ENCODE measurements at places on chromosomes 12 and 14.

GRCh38 chr14:61640158-61641136 lies 54.9 kb upstream of the HIF1A start:
- peaks cover 4% of the 10 kb centered on the region for H3K36me3 ChIP-seq
- no peak for DNase-seq
- no peak overlapping the region for H3K4me3 ChIP-seq
- H3K27ac ChIP-seq, result no peak overlapping the region
- peaks cover 12% of the 10 kb centered on the region for H3K4me1 ChIP-seq
- no peaks in the 10 kb centered on the region for H3K27me3 ChIP-seq

- DNase-seq, result no peak
- no peaks in the 10 kb centered on the region for H3K4me1 ChIP-seq
- H3K27me3 ChIP-seq, result no peaks in the 10 kb centered on the region
- H3K27ac ChIP-seq, result no peak overlapping the region
These were observed 70.5 kb downstream of the LIN52 start for GRCh38 chr14:74155287-74155686.

DNA sequence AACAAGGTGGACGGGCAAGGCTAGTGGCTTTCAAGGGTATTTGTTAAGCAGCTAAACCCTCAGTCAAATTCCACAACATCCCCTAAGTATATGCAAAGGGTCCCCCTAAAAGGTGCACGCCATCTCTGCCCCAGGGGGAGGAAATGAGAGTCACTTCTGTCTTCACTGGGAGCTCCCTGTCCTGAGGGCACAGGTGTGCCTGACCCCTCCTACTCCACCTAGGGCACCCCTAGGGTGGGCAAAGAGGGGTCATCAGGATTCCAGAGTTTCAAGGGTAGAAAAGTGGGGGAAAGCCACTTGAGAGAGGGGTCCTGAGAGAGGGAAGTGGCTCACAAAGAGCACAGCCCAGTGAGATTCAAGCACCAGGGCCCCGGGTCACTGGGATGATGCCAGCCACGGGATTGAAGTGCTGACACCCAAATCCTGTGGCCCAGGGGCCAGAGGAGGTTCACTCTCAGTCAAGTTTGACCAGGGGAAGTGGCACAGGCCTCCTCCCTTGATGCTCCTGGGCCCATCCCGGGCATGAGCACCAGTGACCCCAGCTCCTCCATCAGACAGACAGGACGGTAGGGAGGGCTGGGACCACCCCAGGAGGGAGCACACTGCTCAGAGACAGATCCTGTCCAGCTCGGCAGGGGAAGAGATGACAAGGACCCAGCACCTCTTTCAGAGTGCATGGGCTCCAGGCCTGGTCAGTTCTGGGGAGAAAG lies 82.3 kb upstream of the BCL11B start:
- H3K27ac ChIP-seq, result no peak overlapping the region
- H3K36me3 ChIP-seq, result no peaks in the 10 kb centered on the region
- no peak for DNase-seq
- H3K4me3 ChIP-seq, result no peak overlapping the region
- H3K4me1 ChIP-seq, result no peaks in the 10 kb centered on the region
- no peaks in the 10 kb centered on the region for H3K27me3 ChIP-seq

GRCh38 chr12:6319446-6319845 lies 9.0 kb downstream of the PLEKHG6 start:
- H3K36me3 ChIP-seq, result peaks cover 4% of the 10 kb centered on the region
- DNase-seq, result no peak
- H3K4me3 ChIP-seq, result no peak overlapping the region

GRCh38 chr12:115749071-115749841 lies 528.2 kb downstream of the MED13L start:
- no peak for DNase-seq
- peaks cover 1% of the 10 kb centered on the region for H3K27me3 ChIP-seq
- H3K36me3 ChIP-seq, result no peaks in the 10 kb centered on the region
- no peaks in the 10 kb centered on the region for H3K4me1 ChIP-seq
- H3K4me3 ChIP-seq, result no peak overlapping the region

DNA sequence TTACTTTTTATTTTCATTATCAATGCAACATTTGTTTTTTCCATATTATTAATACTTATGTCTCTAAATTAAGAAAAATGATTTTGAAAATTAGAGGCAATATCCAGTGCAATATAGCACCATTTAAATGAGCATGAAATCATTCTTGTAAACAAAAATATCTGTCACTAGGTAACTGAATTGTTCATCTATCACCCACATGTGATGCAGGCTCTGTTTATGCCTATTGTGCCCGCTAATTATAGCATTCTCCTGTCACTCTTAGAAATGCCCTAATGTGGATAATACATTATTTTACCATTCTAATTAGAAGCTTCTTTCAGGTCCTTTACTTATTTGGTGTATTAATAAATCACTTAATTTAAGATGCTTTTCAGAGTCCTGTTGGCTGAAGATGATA lies 1332.4 kb downstream of the AACS start:
- no peaks in the 10 kb centered on the region for H3K27me3 ChIP-seq
- H3K27ac ChIP-seq, result no peak overlapping the region
- no peak overlapping the region for H3K4me3 ChIP-seq
- no peaks in the 10 kb centered on the region for H3K36me3 ChIP-seq
- DNase-seq, result no peak

- no peaks in the 10 kb centered on the region for H3K27me3 ChIP-seq
- H3K27ac ChIP-seq, result no peak overlapping the region
- DNase-seq, result no peak
- peaks cover 2% of the 10 kb centered on the region for H3K36me3 ChIP-seq
- no peaks in the 10 kb centered on the region for H3K4me1 ChIP-seq
These were observed 19.7 kb downstream of the SYCP3 start for GRCh38 chr12:101719566-101719965.

GRCh38 chr12:1523558-1524050 lies 70.8 kb downstream of the FBXL14 start:
- H3K4me1 ChIP-seq, result no peaks in the 10 kb centered on the region
- peaks cover 56% of the 10 kb centered on the region for H3K27me3 ChIP-seq
- H3K27ac ChIP-seq, result no peak overlapping the region
- H3K4me3 ChIP-seq, result no peak overlapping the region
- no peaks in the 10 kb centered on the region for H3K36me3 ChIP-seq
- no peak for DNase-seq

DNA sequence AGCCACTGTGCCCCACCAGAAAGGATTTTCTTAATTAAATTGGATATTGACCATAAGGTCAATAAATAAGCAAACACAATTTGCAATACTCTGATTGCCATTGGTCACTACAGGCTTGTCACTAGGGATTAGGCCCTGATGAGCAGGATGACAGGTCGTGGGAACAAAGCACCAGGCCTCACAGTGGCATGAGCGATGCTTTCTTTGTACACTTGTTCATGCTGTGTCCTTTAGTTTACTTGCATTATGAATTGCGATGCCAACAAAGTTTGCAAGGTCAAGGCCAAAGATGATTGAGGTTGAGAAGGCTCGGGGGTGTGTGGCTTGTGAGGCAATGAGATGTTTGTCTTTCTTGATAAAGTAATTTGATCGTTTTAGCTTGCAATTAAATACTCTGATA lies 136.0 kb downstream of the TTC8 start:
- no peak overlapping the region for H3K27ac ChIP-seq
- H3K27me3 ChIP-seq, result no peaks in the 10 kb centered on the region
- no peaks in the 10 kb centered on the region for H3K4me1 ChIP-seq
- DNase-seq, result no peak
- H3K36me3 ChIP-seq, result no peaks in the 10 kb centered on the region
- H3K4me3 ChIP-seq, result no peak overlapping the region

- H3K4me1 ChIP-seq, result no peaks in the 10 kb centered on the region
- no peaks in the 10 kb centered on the region for H3K36me3 ChIP-seq
- DNase-seq, result no peak
These were observed 218.5 kb downstream of the SLC6A15 start for GRCh38 chr12:84694116-84694515.

GRCh38 chr14:93249128-93249831 lies 42.2 kb downstream of the UBR7 start:
- H3K27ac ChIP-seq, result no peak overlapping the region
- H3K27me3 ChIP-seq, result no peaks in the 10 kb centered on the region
- no peak overlapping the region for H3K4me3 ChIP-seq
- peaks cover 12% of the 10 kb centered on the region for H3K36me3 ChIP-seq

DNA sequence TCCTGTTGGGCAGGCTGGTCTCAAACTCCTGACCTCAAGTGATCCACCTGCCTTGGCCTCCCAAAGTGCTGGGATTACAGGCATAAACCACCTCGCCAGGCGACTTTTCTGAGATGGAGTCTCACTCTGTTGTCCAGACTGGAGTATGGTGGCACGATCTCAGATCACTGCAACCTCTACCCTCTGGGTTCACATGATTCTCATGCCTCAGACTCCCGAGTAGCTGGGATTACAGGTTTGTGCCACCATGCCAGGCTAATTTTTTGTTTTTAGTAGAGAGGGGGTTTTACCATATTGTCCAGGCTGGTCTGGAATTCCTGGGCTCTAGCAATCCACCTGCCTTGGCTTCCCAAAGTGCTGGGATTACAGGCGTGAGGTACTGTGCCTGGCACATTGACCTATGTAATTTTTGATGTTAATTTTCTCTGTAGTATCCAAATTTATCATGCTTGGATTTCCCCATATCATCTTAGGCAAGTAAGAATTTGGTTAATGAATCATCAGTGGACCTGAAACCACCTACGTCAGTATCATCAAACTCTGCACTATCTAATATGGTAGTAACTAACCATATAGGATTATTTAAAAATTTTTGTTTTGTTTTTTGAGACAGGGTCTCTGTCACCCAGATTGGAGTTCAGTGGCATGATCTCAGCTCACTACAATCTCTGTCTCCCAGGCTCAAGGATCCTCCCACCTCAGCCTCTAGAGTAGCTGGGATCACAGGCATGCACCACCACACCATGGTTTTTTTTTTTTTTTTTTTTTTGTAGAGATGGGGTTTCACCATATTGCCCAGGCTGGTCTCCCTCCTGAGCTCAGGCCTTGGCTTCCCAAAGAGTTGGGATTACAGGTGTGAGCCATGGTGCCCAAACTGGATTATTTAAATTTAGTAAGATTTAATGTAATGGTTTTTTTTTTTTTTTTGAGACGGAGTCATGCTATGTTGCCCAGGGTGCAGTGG lies 11.9 kb upstream of the ATP5F1B start:
- DNase-seq, result no peak
- H3K4me3 ChIP-seq, result no peak overlapping the region
- H3K36me3 ChIP-seq, result peaks cover 16% of the 10 kb centered on the region
- no peak overlapping the region for H3K27ac ChIP-seq

Data from activated CD4-positive, alpha-beta T cell treated with anti-CD3 and anti-CD28 coated beads, Interleukin-2, amount 10 ng/mL, durations not matched to agents 7 days and 5 days (primary cell).